Adrenal gland (tissue), 19 donors: ENCODE measurements at places on chromosomes 5 and 9.

DNA sequence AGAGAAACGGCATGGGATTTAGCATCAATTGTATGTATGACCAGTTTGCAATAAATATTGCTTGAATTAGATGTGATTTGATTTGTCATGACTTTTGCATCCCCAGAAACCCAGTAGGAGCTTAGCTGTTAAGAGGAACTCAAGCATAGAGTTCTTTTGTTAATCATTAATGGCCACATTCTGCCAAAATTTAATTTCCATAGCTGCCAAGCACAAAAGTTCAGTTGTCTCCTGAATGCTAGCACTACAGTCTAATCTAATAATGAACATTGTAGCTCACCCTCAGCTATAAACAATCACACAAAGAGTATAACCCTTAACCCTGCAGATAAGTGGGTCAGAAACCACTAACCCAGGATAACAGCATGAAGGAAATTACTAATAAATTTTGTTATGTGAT is 169.8 kb upstream of the GRAMD2B start:
- no peak for DNase-seq

- DNase-seq = no peak
These were observed 415.1 kb downstream of the HCN1 start for GRCh38 chr5:45281081-45281480.

- DNase-seq = no peak
These were observed 4.4 kb downstream of the LRRC8A start for GRCh38 chr9:128886211-128886891.

GRCh38 chr5:99721506-99721905 is 792.7 kb upstream of the CHD1 start:
- DNase-seq = no peak

GRCh38 chr9:113587471-113588031 is 124.0 kb downstream of the RGS3 start:
- no peak for DNase-seq

DNA sequence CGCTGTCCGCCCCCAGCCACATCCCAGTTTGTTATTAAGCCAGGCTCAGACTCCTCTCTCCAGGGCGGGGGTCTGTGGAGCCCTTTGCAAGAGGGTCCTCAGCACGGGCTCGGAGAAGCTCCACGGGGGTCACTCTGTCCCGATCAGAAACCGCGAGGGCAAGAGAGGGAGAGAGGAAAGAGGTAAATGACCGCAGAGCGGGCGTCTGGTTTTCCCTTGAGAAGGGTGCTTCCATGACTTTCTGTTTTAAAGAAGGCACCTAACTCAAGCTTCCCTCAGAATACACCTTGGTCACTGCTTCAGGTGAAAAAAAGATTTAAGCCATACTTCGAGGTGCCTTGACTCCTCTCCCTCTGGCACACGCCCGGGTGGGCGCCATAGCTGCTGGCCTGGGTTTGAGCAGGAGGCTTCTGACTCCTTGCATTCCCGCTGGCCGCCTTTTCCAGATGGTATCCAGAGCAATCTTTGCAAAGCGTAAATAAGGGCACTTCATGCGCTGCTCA is 5.8 kb upstream of the TERT start:
- DNase-seq = no peak

DNA sequence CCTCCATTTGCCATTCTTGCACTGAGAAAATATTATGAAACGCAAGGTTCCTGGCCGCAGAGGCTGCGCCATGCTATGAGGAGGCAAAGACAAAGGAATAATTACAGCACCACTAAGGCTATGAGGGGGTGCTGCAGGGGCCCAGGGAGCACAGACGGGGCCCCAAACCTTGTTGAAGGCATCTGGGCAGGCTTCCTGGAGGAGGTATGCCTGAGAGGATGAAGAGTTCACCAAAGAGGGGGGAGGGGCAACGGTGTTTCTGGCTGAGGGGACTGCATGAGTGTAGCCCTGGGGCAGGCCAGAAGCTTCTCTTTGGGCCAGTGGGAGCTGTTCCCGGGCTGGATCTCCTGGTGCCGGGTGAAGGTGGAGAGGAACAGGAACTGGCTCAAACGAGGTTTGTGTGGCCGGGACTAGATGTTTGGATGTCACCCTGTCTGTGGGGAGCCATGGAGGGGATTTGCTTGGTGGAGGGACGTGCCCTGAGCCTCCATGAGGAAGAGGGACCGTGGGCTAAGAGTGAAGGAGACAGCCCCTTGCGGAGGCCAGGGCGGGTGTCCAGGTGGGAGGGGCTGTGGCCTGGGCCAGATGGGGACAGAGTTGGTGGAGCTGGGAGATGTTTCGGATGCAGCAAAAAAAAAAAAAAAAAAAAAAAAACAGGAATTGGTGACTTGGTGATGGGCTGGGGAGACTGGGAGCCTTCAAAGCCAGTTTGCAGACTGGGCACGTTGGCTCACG is 28.2 kb downstream of the PTGES start:
- DNase-seq = no peak

GRCh38 chr9:6552033-6552432 is 93.5 kb downstream of the GLDC start:
- DNase-seq = no peak

DNA sequence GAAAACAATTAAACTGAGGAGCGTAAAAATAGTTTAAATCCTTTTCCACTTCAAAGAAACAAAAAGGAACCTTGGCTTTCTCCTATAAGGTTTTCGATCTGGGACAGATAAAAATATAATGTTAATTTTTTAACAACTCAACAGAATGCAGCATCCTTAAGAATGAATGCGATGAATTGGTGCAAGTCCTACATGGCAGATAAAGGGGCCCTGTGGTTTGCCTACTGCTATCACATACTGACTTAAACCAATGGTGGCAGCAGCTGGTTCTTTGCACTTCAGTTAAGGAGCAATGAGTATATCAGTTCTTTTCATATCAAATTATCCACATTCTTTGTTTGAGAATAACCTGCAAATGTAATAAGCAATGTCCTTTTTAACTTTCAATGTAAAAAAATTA is 12.4 kb upstream of the TYRP1 start:
- no peak for DNase-seq

DNA sequence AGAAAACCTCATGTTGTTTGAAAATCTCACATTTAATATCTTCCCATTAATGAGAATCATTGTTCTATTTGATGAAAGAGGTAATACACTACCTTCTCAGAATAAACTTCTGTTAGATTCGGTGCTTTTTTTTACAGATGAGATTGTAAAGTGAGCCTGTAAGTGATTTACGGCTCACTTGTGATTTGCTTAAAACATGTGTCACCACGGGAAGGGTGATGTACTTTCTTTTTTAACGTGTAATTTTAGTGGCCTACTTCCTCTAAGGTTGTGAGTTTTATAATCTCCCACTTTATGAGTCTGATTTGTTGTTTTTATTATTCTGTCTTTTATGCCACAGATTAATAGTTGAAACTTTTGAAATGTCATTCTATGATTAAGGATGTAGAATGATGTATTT is 15.9 kb downstream of the ANXA1 start:
- DNase-seq = no peak

DNA sequence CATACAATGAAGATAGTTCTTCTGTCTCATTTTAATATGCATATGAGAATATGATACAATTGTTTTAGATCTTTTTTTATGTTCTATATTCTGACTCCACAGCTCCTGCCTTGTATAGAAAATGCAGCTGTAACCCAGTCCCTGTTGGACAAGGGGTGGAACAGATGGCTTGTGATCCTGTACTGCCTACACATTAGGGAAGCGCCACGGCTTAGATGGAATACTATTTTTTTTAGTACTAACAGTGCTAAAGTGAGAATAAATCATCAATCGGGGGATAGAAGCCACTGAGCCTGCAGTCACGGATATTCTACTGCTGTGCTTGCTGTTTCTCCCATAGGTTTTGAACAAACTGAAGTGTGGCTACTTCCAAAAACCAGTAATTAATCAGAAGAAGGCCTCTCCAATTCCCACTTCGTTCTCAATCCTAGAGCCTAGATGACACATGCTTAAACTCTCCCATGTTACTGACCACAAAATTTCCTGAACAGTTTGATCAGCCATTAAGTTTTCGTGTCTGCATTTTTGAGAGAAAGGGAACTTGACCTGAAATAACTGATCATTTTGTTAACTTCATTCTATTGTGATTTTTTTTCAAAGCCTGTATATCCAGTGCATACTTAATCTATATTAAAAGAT is 150.3 kb downstream of the CDH18 start:
- DNase-seq = no peak

DNA sequence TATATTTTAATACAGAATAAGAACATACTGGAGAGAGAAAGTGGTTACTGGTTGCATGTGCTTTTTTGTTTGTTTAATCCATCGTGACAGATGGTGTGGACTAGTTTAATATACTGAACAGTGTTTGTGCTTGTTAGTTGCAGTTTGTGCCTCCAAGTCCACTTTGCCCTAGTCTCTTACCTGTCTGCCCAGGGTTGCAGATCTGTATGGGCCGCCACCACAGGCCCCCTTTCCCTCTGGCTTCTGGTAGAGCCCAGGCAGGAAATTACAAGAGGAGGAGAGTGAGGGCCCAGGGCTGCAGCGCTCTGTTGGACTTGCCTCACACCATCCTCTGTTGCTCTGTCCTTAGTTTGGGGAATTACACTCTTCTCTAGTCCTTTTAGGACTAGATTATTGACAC is 166.4 kb downstream of the KDM4C start:
- DNase-seq = no peak

- DNase-seq = no peak
These were observed 43.6 kb upstream of the HRH2 start for GRCh38 chr5:175614223-175614815.

DNA sequence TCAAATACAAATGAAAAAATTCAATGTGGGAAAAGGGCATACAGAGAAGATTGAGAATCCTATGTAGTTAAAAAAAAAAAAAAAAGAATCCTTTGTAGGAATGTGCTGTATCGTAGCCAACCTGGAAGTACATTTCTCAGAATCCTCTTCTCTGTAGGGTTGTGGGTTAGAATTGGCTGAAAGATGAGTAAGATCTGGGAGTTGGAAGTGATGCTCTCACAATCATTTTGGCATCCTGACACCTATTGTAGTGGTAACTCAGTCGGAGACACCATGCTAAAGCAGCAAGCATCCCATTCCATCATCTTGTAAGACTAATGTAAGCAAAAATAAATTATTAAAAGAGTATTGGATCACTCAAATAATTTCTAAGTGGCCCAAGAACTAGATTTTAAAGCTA is 30.6 kb downstream of the MRPL22 start:
- no peak for DNase-seq

- DNase-seq = no peak
These were observed 856.4 kb upstream of the CDH6 start for GRCh38 chr5:30337084-30337573.

DNA sequence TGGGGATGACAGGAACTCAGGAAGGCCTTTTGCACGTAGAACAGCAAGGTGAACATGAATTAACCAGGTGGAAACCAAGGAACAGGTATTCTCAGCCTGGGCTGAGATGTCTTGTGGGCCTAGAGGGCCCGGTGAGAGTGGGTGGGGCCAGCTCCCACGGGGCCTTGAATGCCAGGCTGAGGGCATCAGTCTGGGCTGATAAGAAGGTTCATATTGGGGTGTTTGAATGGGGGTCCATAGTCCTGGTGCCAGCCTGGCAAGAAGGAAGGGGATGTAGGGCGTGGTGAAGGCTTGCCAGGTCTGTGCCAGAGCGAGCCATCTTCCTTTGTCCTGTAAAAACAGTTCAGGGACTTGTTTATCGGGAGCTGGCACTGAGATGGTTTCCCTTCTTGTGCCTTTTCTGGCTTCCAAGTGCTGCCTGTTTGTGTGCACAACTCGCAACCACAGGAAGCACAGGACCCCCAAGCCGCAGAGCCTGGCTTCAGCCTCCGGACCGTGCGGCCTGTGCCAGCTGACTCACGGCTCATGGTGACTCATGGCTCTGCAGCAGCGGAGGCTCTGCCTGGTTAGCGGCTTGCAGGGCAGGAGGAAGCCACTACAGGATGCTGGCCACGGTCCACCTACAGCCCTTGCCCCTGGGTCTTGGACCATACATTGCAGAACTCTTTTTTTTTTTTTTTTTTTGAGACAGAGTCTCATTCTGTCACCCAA is 2.4 kb downstream of the CARD19 start:
- DNase-seq = peak; percentile 98

- DNase-seq = no peak
These were observed 481.7 kb upstream of the KLF4 start for GRCh38 chr9:107971241-107971640.

- no peak for DNase-seq
These were observed 1935.3 kb upstream of the WWC1 start for GRCh38 chr5:166356096-166356495.

DNA sequence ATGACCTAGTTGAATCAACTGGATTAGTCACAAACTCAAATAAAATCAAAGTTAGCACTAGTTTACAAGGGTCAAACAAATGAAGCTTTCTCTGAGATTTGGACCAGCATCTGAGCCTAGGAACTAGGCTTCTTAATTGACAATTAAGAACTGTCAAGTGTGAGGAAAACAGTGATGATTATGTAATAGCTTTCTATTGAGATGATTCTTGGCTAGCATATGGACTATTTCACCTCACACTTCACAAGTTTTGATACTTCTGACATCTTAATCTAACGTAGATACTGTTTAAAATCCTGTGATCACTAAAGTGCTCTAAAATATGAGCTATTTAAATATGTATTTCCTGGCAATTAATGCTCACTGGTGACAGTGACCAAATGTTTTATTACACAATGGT is 542.9 kb downstream of the EFNA5 start:
- DNase-seq = no peak

DNA sequence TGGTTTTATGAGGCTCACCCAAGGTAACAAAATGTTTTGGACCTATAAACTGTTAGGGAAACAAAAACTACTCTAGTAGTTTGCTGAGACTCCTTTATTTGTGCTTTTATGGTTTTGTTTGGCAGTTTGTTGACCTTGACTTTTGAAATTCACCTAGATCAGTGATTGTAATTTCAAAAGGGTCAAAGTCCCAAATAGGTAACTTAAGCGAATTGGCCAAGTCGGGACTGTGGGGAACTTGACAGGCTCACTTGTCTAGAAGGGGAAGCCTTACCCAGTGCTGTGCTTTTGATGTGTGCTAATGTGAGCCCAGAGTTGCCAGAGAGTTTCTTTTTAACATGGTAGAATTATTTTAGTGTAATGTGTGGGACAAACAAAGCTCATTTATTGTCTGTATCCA is 87.2 kb upstream of the SGCD start:
- no peak for DNase-seq

- no peak for DNase-seq
These were observed 16.9 kb downstream of the IRF1 start for GRCh38 chr5:132473668-132474067.

DNA sequence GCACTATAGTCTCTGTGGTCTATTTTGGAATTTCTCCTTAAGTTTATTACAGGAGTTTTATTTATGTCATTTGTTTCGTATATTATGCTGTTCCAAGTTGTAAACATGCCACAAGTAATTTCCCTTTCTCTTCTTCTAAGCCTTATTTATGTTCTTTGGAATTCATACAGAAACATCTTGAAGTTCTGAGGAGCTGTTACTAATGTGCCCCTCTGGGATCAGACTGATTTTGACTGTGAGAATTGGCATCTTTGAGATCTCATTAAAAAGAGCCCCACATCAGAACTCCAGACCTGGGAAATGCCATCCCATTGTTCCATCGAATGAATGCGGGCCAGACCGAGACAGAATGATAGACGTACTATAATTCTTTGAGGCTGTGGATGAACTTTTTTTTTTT is 138.8 kb upstream of the CD180 start:
- no peak for DNase-seq
